ENCODE measurements at places on chromosomes 7 and 10.

- DNase-seq, result no peak
These were observed 1.8 kb upstream of the PPIF start for GRCh38 chr10:79345241-79346011.

DNA sequence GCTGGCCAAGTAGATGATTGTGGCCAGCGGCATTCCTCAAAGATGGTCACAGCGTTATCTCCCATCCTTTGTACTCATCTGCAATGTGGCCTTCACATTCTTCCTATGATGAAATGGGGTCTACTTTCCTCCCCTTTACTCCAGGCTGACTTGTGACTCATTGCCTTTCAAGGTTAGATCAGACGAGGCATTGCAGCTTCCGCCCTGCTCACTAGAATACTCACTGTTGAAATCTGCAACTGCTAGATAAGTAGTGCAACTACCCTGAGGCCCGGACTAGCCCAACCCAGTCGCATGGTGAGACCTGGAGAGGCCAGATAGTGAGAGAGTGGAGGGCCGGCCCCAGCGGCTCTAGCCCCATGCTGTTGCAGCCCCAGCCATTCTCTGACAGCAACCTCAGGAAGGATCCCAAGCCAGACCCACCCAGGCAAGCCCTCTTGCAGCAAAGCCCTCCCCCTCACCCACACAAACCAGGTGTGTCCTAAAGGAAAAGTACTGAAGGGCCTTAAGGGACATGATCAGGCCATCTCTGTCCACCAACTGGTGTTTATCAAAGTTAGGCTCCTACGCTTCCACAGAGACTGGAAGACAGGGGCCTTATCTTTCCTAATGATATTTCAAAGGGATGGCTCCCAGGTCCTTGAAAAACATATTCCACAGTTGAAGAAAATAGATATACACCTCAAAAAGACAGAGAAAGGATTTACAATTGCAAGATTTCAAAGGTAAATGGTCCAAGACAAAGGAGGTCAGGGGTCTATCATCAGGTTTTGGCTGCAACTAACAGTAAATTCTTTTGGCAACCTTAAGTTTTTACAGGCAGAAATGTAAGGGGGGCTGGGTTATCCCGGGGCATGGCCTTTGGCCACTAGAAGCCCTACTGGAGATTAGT lies 107.2 kb upstream of the TRIM24 start:
- DNase-seq, result no peak

DNA sequence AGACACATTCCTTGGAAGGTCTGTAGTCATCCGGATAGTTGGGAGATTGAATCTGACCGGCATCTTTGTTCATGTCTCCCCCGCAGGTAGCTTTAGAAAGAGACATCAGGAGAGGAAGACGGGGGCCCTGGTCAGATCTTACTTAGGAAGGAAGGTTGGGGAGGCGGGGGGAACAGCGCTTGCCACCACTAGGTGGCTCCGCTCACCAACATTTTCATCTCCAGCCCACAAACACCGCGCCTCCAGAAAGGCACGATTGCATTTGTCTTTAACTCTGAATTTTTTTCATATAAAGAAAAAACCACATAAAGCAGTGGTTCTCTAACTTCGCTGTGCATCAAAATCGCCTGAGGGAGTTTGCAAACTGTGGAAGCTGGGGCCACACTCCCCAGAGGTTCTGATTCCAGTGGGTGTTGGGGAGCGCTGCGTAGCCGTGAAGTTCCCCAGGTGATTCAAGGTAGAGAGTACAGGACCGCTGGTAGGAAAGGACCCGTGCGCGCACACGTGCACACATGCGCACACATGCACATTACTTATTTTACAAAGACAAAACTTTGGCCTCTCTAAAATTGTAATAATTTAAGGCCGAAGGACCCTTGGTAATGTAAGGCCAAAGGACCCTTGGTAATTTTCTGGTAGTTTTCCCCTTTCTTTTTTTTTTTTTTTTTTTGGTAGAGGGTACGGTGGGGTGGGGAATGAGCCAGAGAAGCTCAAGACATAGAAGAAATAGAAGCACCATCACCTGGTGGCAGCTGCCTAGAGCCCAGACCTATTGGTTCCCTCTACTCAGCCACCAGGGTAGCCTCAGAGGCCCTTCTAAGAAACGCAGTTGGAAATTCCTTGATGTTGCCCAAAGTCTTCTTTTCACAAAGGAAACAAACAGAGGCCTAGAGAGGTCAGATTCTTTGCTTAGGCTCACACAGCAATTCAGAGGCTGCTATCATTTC lies 37.4 kb upstream of the OPALIN start:
- DNase-seq, result peak; percentile 21

DNA sequence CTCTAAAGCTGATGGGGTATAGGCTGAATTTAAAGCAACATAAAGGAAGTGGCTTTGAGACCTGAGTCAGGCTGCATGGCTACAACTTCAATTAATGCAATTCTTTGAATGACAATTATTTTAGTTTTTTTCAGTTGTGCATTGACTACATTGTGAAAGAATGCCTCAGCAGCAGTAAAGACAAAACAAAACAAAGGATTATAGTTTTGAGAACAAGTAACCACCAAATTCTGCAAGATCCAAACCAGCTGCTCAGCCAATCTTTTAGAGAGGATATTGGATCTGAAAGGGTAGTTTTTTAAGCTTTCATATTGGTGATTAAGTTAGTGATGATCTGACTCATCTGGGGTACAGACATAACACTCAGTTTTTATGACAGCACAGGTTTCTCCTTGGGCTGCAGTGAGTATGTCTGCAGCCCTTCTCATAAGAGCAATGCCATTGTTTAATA lies 40.6 kb upstream of the ABCA13 start:
- no peak for DNase-seq

DNA sequence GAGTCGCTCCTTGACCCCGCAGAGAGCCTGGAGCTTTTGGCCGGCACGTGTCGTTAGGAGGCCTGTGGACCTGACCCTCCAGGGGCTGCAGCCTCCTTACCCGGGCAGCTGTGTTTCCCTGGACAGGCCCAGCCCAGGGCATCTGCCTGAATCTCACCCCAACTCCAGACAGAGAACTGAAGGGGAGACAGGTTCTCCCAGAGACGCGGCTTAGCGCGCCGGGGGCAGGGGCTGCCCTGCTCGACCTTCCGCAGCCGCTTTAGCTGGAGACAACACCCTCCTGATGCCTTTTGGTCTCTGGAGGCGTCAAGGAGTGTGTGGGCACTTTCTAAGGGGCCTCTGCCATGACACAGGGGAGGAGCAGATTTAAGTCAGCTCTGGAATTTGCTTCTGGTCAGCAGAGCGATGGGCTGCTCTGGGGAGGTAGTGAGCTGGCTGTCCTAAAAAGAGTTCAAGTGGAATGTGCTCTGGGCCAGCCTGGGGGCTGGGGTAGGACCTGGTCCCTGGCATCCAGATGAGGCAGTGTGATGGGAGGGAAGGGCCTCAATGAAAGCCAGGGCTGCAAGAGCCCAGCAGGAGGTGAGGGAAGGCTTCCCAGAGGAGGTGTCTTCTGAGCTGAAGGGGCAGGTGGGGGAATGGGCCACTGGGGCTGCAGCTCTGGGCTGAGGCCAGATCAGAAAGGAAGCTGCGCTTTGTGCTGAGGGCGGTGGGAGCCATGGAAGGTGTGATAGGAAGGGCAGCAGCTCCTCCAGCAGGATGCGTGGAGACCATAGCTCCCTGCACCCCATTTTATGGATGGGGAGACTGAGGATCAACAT lies 5.8 kb downstream of the GRIFIN start:
- DNase-seq, result no peak

DNA sequence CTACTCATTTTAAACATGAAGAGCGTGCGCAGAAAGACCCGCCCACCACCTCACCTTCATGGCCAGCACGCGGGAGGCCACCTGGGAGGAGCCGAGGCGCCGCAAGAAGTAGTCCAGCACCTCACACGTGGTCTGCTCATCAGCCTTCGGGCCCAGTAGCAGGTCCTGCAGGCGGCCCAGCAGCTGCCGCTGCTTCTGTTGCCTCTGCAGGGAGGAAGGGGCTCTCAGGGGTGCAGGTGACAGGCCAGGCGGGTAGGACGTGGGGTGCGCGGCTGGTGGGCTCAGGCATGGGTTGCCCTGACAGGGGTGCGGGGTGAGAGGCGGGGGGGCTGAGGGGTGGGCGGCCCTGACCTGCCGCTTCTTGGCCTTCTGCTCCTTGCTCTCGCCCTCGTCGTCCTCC lies 17.6 kb downstream of the INTS1 start:
- DNase-seq, result no peak

DNA sequence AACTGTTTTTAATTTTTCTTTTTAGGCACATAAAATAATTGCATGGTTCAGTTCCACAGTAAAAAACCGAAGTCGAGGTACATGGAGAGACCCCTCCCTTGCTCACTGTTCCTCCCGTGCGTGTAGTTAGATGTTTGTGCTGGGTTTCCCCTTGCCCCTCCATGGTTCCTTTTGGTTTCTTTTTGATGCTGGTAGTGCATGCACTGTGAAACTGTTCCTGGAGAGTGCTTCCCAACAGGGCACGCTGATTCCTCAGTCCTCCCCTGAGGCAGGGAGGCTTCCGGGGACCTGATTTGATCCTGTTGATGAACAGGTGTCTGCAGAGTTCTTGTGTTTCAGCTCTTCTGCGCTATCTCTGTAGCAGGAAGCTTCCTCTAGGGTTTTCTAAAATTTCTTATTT lies 69.5 kb downstream of the ADCY1 start:
- DNase-seq, result no peak

- no peak for DNase-seq
These were observed 73.9 kb downstream of the HHEX start for GRCh38 chr10:92763634-92764155.

- DNase-seq, result no peak
These were observed 4.5 kb downstream of the PTER start for GRCh38 chr10:16441173-16441840.

DNA sequence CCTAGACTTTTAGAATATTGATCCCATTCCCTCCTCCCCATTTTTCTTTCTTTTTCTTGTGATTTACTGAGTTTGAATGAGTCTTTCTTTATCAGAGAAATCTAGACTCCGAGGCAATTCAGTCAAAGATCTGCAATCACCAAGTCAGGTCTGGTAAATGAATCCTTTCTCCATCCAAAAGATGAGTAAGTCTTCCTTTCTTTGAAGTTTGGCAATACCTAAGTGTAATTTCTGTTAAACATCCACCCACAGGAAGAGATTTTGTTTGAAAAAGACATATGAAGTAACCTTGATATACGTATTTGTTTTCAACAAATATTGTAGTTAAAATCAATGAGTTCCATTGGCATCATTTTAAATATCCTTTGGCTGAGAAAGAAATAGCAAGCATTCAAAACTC lies 58.3 kb downstream of the SLC39A12 start:
- DNase-seq, result no peak

GRCh38 chr7:90836937-90837336 lies 240.8 kb downstream of the CDK14 start:
- DNase-seq, result no peak

DNA sequence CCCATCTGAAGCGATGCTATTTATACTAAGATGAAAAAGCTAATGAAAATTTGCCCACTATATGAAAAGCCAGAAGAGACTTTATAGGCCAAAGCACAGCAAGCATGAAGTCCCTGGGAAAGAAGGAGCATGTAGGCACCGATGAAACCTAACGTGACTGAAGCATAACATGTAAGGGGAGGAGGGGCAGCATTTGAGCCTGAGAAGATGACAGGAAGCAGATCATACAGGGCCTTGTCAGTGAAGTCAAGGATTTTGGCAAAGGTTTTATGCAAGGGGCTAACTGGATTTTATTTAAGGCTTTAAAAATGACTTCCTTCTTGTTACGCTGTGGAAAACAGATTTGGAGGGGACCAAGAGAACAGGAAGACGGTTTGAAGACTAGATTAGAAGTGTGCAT lies 744.0 kb downstream of the PHTF2 start:
- DNase-seq, result no peak

- DNase-seq, result no peak
These were observed 244.8 kb downstream of the BICC1 start for GRCh38 chr10:58757352-58758065.

DNA sequence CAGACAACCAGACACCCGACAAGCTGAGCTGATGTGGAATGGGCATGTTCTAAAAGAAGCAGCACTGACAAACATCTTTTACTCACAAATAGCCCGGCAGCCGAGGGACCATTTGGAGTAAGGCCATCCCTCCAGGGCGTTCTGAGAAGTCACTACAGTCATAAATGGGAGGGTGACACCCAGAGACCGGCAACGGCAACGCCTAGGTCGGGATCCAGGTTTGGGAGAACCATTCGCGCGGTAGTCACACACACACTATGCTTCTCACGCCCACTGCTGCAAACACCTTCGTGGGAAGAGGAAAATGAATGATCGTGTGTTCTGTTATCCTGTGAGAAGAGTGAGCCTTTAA lies 9.8 kb downstream of the TNS3 start:
- DNase-seq, result no peak

DNA sequence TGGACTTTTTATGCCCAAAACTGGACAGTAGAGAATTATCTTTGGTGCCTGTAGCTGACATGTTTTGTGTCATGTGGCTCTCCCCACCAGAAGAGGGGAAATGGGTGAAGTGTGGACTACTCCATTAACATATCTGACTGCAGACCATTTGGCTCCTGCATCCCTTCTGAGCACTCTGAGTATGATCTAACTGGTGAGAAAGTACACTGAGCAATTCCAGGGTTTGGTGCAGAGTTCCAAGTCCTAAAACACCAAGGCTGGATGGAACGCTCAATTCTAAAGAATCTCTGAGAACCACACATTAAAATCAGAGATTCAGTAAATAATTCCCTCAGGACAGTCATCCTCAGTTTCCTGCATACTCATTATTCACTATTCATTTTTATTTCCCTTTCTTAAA lies 22.8 kb upstream of the OSBPL3 start:
- DNase-seq, result no peak

DNA sequence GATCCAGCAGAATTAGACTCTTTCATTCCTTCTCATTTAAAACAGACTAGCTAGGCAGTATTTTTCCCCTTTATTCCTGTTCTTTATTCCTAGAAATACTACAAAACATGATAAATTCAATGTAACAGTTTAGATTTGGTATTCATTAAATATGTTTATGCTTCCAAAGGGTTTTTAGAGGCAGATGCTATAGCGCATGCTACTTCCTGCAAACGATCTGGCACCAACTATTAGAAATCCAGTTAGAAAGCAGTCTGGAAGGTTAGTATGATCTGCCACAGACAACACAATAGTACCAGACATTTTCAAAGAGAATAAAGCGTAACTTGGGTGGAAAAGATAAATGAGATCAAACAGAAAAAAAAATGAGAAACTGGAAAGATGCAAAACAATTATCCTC lies 63.5 kb upstream of the PTN start:
- DNase-seq, result no peak

GRCh38 chr10:124737708-124738107 lies 6.5 kb downstream of the FAM53B start:
- DNase-seq, result no peak

- DNase-seq, result no peak
These were observed 14.3 kb upstream of the TRIM8 start for GRCh38 chr10:102629661-102630614.

- no peak for DNase-seq
These were observed 49.5 kb downstream of the PRR15 start for GRCh38 chr7:29613100-29613499.

DNA sequence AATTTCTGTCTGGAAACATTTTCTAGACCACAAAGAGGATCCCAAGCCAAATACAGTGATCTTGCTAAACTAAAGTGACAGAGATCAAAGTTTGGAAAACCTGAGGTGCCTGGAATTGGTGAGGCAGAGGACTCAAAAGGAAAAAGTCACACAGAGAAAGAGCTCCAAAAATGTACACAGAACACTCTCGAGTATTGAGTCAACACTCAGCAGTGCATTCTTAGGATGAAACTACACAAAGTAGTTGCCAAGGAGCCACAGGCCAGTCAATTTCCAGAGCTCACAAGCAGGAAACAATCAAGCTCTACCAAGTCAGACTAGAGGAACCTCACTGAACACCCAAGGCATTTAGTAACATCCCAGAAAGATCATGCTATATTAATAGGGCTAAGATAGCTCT lies 61.3 kb downstream of the MICU1 start:
- DNase-seq, result no peak

All from bone marrow (tissue), 2 donors.